Activated CD8-positive, alpha-beta memory T cell treated with anti-CD3 and anti-CD28 coated beads for 48 hours (primary cell): ENCODE measurements at places on chromosomes 7 and 10.

- DNase-seq, result no peak
Measured at GRCh38 chr7:47591655-47592572, 10.0 kb upstream of the TNS3 start.

DNA sequence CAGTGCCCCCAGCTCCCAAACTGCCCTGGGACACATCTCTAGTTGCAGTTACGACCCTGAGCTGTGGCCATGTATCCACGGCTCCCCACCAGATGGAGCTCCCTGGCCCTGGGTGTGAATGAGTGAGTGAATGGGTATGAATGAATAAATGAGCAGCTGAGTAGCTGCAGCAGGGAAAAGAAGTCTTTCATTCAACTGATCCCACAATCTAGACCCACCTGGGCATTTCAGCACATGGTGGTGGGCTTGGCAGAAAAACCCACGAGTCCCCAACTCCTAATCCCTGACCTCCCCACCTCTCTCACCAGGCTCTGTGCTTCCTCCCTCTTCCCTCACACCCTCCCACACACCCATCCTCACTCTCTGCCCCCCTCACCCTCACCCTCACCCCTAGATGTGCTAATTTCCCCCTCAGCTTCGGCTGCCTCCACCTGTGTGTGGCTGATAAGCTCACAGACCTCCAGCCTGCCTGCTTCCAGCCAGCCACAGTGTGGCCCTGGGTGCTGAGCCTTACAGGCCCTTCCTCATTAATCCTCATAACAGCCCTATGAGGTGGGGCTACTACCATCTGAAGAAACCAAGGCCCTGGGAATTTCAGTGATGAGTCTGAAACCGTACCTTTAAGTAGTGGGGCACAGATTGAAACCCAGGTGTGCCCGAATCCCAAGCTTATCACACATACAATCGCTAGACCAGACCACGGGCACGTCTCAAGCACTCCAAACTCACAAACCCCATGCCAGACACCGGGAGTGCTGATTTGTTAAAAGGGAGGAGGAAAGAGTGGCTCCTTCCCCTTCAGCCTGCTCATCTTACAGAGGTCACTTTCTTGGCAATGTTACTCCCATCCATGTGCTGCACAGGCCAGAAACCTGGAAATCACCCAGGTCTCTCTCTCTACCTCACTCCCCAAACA is 2.2 kb upstream of the ATP6V1F start:
- no peak for DNase-seq

DNA sequence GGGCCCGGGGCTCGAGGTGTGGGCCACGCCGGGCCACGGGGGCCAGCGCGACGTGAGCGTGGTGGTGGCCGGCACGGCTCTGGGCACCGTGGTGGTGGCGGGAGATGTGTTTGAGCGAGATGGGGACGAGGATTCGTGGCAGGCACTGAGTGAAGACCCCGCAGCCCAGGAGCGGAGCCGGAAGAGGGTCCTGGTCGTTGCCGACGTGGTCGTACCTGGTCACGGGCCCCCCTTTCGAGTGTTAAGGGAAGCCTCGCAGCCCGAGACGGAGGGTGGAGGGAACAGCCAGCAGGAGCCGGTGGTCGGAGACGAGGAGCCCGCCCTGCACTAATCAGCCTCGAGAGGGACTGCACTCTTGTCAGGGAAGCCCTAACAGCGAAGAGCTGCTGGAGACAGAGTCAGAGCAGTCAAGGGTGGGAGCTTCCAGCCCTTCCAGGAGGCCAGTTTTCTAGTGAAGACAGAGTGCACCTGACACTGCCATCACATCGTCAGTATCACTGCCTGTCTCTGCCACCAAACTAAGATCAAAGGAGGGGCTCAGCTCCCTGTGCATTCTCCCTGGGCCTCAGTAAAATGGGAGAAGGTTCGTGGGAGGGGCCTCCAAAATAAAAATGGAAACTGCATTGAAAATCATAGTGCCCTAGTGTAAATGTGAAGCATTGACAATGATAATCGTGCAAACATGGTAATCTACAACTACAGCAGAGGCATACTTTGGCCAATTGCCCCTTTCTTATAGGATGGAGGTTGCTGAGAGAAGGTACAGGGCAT is 1.3 kb downstream of the MBLAC1 start:
- no peak for DNase-seq

- no peak for DNase-seq
Measured at GRCh38 chr10:109971634-109972033, 36.1 kb upstream of the ADD3 start.

- DNase-seq, result no peak
Measured at GRCh38 chr7:69213878-69214277, 384.4 kb upstream of the AUTS2 start.

DNA sequence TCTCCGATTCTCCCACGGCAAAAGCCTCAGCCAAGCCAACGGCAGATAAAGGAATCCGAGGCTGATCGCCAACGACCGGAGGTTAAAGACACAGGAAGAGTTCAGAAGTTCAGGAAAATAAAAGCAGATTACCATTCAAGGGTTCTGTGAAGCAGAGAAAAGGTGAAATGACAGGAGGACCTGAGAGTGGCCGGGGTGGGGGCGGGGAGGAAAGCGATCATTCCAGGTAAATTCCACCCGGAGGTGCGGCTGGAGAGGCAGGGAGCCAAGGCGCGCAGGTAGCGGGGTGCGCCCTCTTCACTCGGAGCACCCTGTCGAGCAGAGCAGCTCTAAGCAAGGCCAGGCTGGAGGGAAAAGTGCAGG is 35.3 kb upstream of the SEPHS1 start:
- DNase-seq, result no peak

DNA sequence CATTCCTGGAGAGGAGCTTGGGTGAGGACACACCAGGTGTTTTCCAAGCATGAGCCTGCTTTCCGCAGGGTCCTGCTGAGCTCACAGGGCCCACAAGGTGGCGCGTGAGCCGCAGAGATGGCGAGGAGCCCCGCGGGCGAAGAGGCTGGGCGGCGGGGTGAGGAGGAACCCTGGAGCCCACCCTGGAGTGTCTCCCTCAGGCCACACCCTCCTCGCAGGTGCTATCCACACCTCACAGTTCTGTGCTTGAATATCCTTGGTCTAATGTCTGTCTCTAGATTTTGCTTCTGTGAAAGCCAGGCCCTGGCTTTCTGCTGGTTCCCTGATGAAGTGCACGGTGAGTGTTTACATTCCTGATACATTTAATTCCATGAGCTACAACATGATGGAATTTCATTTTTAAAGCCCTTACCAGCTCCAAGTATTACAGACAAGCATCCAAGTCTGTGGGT is 433.6 kb downstream of the ACTR3B start:
- no peak for DNase-seq

DNA sequence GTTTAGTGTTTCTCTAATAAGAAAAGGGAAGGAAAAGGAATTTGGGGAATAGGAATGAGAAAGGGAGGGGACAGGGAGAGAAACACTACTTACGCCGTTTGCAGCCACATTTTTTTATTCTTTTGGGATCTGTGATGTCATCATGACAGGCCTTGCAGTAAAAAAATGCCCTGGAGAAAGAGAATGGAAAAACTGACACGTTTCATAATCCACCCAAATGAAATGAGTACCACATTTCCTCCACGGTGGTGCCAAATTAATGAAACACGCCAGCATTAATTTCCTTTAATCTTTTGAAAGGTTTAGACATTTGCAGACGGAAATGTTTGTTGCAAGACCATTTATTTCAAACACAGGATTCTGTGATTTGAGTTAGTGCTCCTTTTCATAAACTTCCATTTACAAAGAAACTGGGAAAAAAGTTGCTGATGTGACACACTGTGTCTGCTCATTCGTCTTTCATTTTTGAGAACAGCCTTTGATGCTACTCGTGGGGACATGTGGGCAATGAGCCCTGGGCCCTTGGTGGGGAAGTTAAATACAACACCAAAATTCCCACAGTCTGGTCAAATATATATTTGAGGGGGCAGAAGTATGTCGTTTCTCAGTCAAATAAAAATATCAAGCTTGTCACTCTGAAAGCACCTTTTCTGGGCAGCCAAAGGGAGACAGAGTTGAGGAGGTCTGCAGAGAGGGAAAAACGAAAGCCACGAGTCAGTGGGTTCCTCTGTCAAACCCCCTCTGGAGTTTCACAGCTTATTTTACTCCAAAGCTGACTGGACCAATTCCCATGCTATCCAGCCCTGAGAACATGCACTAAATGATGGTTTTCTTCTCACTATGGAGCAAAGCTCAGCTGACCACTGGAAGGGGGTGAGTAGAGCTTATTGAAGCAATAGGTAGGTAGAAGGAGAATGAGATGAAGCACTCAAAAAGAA is 625.5 kb downstream of the KCNMA1 start:
- DNase-seq, result no peak

- DNase-seq, result no peak
Measured at GRCh38 chr7:4816419-4817080, 41.1 kb downstream of the AP5Z1 start.

- no peak for DNase-seq
Measured at GRCh38 chr10:13794992-13795612, 208.3 kb downstream of the PRPF18 start.

DNA sequence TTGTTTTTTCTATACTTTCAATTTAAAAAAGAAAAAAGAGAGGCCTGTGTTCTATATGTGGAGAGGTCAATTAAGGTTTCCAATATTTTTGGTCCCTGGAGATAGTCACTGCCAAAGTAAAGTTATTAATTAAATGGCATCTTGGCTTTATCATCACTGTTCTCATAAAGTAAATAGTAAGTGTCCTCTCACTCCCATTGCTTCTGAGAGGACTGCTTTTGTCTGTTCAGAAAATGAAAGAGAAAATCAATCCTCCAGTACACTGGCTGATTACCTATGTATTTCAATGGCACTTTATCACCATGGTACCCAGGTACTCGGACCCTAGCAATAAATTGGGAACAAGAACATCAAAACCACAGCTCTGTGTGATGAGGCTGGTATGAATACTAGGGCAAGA is 94.0 kb downstream of the RNLS start:
- no peak for DNase-seq

GRCh38 chr7:155948845-155949244 is 136.6 kb upstream of the SHH start:
- no peak for DNase-seq

- DNase-seq, result no peak
Measured at GRCh38 chr10:18312374-18313139, 172.3 kb downstream of the CACNB2 start.

- no peak for DNase-seq
Measured at GRCh38 chr10:126146771-126147170, 241.5 kb downstream of the ADAM12 start.

DNA sequence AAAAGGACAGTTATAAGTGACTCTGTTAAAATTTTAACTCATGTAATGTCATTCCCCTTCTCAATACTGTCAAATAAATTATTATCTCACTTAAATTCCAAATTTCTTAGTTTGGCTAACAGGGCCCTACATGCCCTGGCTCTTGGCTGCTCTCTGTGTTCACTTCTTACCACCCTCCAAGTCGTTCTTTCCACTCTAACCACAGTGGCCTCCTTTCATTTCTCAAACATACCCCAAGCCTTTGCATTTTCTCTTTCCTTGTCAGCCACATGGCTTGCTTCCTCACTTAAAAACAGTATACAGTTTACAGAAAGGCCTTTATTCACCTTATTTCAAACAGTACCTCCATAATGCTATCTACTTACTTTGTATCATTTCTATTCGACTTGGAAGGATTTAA is 737.1 kb upstream of the ZWINT start:
- no peak for DNase-seq

DNA sequence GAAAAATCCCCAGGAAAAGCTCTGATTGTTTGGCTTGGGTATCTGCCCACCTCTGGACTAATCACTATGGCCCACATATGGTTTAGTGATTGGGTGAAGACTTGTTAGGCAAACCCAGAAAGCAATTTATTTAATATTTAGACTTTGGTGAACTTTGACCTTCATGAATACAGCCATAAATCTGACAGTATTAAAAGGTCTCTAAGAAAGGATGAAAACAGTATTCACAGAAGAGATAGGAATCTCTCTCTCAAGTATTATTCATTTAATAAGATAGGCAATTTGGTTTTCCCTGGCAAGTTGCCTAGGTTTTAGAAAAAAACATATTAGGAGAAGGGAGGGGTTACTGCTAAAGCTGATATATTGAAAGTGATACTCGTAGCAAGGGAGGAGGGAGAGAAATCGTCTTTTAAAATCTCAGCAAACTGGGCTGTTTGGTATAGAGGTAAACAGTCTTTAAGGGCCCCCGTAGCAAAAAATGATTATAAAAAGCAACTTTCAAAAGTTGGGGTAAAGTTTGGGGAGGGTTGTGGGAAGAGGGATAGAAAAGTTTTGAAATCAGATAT is 57.1 kb downstream of the LSMEM1 start:
- DNase-seq, result no peak

DNA sequence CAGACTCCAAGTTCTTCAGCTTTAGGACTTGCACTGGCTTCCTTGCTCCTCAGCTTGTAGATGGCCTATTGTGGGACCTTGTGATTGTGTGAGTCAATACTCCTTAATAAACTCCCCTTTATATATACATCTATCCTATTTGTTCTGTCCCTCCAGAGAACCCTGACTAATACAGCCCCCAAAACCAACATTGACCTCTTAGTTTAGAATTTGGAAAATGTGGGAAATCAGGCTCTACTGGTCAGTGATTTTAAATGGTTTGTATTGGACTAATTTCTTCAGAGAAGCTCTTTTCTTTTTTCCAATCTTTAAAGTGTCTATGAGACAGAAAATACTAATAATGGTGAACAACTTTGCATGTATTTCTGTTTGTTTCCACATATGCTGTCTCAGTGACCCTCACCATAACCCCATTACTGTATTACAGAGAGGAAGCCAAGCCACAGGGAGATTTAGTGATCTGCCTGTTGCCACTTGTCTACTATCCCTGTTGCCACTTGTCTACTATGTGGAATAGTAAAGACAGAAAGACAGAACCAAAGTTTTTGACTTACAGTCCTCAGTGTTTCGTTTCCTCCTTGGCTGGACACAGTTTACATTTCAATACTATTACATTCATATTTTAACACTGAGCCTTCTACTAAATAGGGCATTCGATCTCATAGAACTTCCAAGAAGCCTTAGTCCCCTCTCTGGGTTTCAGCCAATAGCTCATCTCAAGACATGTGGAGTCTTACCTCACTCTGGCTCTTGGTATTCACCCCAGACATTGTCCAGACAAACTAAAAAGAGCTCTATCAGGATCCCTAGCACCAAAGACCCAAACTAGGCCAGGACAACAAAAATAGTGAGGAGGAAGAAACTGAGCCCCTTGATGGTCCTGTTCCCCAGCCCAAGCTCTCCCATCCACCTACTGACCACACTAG is 121.0 kb downstream of the AKR1D1 start:
- DNase-seq, result no peak

GRCh38 chr7:91276909-91277308 is 12.7 kb downstream of the FZD1 start:
- no peak for DNase-seq

DNA sequence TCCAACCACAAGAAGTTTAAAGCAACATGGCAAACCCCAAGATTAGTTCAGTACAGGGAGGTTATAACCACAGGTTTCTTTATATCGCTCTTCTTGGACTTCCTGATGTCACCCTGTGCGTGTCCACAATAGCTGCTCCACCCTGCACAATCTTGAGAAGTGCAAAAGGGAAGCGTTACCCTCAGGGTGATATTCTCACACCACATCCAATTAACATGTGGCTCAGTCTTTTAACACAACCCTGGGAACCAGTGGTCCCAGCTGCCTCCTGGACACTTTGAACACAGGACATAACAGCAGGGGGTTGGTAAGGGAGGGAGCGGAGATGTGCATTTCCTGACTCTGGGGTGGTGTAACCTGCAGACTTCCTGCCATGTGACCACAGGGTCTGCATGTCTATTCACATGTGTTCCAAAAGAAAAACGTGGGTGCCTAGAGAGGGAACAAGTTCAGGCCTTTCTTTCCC is 64.6 kb downstream of the GSAP start:
- DNase-seq, result peak; percentile 13

- no peak for DNase-seq
Measured at GRCh38 chr7:104625956-104626355, 297.6 kb downstream of the LHFPL3 start.

- DNase-seq, result no peak
Measured at GRCh38 chr7:100132697-100133151, 6.0 kb downstream of the MBLAC1 start.
